CD4-positive, alpha-beta T cell treated with Interleukin-2 at 100 ng/mL for 4 hours (primary cell): ENCODE measurements at places on chromosomes 2 and 18.

- no peak for DNase-seq
Observed at GRCh38 chr18:49678440-49678839, 116.6 kb downstream of the LIPG start.

- no peak for DNase-seq
Observed at GRCh38 chr2:159897081-159897480, 99.1 kb upstream of the CD302 start.

- DNase-seq = no peak
Observed at GRCh38 chr2:56014046-56014730, 90.6 kb upstream of the EFEMP1 start.

GRCh38 chr18:57095884-57096283 lies 51.0 kb upstream of the BOD1L2 start:
- DNase-seq = no peak

- no peak for DNase-seq
Observed at GRCh38 chr2:138071720-138072719, 107.7 kb downstream of the HNMT start.

- DNase-seq = no peak
Observed at GRCh38 chr2:183541766-183542165, 417.5 kb downstream of the NUP35 start.

- no peak for DNase-seq
Observed at GRCh38 chr18:4007846-4008245, 447.3 kb downstream of the DLGAP1 start.

DNA sequence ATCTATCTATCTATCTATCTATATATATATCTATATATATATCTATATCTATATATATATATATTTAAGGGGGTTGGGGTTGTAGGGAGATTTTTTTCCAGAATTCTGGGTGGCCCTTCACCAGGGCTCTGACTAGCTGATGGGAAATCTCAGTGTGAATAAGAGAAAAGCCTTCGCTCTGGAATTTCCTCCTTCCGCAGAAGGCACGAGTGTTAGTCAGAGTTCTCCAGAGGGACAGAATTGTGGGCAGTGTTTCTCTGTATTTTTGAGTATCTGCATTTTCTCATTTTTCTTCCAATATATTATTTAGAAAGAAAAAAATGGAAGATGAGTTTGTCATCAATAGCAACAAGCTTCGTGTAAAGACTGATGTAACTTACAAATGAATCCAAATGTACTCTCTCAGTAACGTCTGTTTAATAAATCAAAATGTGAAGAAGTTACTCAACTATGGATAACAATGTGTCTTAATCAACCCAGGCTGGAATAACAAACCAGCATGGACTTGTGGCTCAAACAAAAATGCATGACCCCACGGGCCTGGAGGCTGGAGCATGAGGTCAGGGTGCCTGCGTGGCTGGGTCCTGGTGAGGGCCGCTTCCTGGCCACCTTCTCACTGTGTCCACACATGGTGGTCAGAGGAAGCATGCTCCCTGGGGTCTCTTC lies 10.6 kb upstream of the SNTG2 start:
- DNase-seq = no peak

DNA sequence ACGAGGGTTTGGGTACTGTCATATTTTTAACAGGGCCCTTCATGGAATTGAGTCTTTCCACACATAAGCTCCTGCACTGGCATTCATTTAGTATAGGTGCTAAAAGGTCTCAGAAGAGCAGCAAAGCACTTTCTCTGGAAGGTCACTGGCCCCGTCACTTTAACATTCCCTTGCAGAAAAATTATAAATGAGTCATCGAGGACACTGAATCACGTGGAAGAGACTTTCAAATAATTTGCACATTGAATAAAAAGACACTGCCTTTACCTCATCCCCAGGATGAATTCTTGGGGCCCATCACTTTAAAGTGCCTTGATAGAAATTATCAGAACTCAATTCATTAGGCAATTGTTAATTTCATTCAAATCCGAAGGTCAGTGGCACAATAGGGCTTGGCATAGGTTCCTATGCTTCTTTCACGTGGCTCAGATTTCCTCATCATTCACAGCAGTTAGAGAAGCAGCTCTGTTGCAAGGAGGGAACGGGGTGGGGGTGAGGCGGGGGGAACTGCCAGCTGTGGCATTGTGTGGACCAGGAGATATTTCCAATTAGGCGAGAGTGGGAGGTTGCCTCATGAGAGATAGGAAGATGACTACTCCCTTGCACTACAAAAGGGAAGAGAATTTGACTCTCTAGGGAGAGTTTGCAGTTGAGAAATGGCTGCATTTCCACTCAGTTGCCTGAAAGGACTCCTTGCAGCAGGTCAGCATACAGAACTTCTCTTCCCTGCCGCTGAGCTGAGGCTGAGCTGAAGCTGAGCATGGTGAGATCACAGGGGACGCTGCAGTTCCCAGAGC lies 86.3 kb upstream of the NPAS2 start:
- no peak for DNase-seq

DNA sequence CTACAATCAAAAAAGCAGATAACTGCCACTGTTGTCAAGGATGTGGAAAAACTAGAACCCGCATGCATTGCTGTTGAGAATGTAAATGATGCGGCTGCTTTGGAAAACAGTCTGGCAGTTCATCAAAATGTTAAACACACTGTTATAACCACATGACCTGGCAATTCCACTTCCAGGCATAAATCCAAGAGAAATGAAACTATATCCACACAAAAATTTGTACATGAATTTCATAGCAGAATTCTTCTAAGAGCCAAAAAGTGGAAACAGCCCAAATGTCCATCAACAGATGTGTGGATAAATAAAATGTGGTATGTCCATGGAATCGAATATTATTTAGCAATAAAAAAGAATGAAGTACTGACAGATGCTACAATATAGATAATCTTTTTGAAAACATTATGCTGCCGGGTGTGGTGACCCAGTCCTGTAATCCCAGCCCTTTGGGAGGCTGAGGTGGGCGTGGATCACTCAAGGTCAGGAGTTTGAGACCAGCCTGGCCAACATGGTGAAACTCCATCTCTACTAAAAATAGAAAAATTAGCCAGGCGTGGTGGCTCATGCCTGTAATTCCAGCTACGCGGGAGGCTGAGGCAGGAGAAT lies 32.0 kb downstream of the ERCC3 start:
- DNase-seq = no peak

- DNase-seq = no peak
Observed at GRCh38 chr2:58634653-58635370, 393.7 kb upstream of the FANCL start.

DNA sequence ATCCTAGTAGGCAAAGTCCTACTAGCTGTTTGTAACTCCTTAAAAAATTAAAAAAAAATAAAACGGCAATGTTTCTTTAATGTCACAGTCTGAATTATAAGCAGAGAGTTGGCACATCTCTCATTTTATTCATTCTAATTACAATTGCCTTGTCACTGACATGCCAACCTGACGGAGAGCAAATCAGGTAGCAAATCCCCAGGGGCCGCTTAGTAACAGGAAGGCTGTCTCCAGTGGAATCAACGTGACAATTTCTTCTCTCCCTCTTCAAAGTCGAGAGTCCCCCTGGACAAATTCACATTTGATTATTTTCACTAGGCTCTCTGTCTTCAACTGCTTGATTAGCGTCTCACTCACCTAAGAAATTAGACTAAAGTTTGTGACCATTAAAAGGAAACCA lies 1598.9 kb upstream of the PIK3C3 start:
- no peak for DNase-seq

DNA sequence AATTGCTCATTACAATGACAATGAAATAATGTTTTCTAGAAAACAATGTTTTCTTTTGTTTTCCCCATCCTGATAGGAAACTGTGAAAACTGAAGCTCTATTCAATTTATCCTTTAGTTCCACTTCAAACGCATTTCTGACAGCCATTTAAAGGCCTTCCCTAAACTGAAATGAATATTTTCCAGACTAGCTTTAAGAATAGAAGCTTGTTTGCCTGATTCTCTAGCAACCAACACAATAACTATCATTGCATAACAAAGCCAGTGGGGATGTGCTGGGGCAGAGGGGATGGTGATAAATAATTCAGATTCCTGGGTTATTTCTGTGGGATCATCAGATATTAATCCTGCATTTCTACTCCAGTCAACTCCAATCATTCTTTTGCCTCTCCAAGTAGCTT lies 427.1 kb downstream of the RND3 start:
- DNase-seq = no peak

DNA sequence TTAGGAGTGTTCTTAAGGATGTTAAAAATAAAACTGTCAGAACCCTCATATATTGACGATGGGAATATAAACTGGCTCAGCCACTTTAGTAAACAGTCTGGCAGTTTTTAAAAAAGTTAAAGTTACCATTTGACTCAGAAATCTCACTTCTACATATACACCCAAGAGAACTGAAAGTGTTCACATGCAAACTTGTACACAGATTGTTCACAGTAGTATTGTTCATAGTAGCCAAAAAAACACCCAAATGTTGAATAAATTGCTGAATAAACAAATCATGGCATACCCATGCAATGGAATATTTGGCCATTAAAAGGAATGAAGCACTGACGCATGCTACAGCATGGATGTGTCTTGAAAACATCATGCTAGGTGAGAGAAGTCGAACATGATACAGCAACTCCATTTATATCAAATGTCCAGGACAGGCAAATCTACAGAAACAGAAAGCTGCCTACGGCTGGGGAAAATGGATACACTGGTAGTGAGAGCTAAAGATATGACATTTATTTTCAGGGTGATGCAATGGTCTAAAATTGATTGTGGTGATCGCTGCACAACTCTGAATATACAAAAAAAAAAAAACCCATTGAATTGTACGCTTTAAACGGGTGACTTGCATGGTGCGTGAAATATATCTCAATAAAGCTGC lies 10.1 kb downstream of the RPL31 start:
- no peak for DNase-seq

DNA sequence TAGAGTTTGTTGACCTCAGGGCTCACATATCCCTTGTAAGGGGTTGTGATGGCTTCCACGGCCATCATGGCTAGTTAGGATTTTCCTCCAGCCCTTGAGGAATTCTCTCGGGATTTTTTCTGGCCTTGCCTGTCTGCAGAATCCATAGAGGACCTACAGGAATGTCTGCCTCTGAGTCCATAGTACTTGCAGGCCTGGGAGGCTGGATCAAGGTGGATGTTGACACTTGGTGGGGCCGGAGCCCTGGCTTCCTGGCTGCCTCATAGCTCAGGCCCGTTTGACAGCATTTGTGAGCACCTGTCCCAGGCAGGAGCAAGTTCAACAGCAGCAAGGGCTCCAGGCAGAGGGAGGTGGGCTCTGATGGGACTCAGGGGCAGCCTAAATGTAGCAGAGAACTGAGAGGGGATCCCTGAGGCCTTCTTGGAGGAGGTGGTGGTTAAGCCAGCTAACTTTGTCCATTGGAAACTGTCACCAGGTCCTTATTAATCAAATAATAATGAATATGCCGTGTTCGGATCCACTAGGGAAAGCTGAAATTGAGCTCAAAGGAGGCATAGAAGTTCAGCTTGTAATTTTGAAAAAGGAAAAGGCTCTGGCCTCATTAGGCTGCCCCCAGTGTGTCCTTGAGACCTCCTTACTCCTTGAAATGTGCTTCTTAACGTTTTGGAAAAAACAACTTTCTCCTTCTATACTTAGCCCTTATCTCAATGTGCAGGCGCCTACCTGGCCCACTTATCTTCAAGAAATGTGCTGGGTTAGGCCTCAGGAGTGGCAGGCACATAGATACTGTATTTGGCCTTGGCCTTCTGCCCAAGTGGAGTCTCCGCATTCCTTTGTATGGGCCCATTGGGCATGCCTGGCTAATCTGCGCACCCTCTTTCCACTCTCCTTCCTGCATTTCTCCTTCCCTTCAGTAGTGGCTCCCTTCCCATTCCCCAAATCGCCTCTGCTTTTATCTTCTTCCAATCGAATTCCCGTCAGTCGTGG lies 66.9 kb downstream of the HPCAL1 start:
- DNase-seq = no peak

DNA sequence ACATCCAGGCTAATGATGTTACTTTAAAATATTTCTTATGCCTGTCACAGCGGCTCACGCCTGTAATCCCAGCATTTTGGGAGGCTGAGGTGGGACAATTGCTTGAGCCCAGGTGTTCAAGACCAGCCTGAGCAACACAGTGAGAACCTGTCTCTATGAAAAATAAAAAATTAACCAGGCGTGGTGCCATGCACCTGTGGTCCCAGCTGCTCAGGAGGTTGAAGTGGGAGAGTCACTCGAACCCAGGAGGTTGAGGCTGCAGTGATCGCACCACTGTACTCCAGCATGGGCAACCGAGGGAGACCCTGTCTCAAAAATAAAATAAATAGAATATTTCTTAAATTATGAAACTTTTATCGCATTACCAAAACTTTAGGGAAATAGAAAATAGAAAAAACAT lies 28.1 kb upstream of the ACTR3 start:
- no peak for DNase-seq

DNA sequence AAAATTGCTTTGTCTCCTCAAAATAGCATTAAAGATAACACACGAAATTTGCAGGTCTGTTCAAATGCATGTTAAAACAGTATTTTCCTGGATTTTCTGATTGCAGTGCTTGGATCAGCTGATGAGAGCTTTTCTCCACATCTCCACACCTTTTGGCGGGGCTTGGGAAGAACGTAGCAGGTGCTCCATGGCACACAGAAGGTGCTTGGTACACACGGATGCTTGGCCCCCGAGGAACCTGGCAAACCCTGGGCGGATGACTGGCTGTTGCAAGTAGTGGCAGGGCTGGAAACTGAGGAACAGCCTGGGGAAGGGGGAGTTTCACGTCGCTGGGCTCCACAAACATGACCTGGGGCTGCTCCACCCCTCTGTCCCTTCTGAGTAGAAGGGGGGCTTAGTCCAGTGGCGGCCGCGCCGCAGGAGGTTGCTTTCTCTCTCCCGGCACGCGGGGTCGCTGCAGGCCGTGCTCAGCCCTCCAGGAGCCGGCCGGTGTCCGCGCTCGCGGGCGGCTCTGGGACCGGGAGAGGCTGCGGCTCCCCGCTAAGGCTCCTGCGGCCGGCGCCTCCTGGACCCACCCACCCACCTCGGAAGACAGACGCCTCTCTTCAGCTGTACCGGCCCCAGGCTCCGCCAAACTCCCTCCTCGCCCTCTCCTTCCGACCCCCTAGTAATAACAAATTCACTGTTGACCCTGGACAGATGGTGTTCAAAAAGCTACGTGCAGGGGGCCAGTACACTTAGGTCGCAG lies 69.3 kb downstream of the MARCO start:
- no peak for DNase-seq

- DNase-seq = peak; percentile 77
Observed at GRCh38 chr2:233240897-233241296, 10.6 kb upstream of the ATG16L1 start.

DNA sequence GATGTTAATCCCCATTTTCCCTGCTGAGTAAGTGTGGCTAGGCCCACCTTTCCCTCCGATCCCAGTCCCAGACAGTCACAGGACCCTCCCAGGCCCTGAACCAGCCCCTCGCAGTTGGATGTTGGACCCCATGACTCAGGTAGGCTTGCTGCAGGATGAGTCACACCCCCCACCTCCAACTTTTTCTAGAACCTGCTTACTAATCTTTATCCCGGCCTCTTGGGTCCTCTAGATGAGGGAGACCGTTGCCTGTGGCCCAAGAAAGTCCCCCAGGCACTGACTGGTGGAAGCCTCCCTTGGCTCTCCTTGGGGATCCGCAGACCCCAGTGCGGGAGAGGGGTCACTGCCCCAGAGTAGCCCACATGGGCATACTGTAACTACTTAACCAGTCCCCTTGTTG lies 98.5 kb downstream of the SMAD7 start:
- DNase-seq = no peak
